ENCODE measurements at places on chromosomes 11 and 22.

DNA sequence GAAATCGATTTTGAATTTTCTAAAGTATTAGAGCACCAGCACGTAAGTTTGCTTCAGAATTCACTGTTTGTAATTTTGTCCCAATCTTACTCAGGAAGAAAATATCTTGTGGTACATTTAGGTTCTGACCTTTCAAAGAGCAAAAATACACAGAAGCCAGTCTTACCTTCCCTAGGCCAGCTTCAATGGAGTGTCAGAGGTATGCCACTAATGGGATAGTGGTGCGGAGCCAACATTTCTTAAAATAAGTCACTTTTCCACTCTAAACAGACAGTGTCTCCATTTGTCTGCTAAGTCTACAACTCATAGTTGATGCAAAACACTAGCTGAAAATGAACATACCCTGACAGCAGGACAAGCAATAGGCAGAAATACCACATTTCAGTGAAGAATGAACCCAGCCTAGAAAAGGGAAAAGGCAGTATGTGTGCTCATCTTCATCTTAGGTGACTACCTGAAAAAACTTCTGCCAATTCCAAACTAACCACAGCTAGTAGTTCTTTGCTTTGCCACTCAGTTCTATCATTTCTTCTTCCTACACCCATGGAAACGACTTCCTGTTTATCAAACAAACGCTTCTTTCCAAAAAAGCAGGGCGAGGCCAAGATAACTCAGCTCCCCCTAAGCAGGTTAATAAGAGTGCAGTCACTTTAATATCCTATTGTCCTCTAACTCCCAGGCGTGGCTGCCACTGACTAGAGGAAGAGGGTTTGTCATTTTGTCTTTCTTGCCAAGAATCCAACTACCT lies 94.0 kb upstream of the APOA1 start:
- DNase-seq, result no peak

- DNase-seq, result no peak
Measured at GRCh38 chr11:131454490-131454889, 84.1 kb downstream of the NTM start.

GRCh38 chr11:134942681-134943080 lies 530.6 kb upstream of the B3GAT1 start:
- DNase-seq, result no peak

DNA sequence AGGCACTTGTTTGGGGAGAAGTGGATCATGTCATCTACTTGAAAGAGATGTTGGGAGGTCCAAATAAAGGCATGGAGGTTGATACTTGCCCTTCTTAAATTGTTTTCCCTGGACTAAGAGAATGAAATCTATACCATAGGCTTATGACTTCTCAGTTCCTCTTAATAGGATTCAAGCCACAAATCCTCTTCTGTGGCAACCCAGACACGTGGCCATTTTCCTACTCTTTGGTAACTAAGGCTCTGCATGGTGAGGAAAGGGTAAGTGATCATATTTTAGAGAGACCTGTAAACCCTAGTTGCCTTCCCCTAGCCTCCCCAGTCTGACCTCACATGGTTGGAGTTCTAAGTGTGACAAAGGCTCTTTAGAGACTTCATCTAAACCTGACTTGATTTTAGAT lies 72.9 kb upstream of the CD44 start:
- DNase-seq, result no peak

DNA sequence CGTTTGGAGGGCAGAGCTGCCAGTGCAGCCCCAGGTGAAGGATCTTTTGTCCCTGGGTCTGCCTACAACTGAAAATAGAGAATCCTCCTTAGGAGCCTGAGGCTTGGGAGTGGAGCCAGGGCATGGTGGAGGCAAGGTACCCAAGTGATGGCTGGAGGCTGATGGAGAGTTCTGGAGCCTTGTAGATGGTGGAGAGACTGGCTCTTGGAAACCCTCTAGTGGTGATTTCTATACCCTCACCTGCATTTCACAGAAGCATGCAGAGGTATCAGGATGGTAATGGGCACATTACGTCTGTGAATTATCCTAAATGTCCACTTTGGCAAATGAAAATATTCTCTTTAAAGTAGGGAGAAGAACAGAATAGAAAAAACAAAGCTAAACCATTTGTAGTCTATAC lies 44.4 kb downstream of the INSC start:
- DNase-seq, result no peak

GRCh38 chr22:46171940-46172339 lies 21.6 kb downstream of the PPARA start:
- DNase-seq, result no peak

- no peak for DNase-seq
Measured at GRCh38 chr11:100273066-100273815, 413.8 kb upstream of the ARHGAP42 start.

GRCh38 chr22:38935616-38936015 lies 21.8 kb upstream of the APOBEC3A start:
- no peak for DNase-seq

DNA sequence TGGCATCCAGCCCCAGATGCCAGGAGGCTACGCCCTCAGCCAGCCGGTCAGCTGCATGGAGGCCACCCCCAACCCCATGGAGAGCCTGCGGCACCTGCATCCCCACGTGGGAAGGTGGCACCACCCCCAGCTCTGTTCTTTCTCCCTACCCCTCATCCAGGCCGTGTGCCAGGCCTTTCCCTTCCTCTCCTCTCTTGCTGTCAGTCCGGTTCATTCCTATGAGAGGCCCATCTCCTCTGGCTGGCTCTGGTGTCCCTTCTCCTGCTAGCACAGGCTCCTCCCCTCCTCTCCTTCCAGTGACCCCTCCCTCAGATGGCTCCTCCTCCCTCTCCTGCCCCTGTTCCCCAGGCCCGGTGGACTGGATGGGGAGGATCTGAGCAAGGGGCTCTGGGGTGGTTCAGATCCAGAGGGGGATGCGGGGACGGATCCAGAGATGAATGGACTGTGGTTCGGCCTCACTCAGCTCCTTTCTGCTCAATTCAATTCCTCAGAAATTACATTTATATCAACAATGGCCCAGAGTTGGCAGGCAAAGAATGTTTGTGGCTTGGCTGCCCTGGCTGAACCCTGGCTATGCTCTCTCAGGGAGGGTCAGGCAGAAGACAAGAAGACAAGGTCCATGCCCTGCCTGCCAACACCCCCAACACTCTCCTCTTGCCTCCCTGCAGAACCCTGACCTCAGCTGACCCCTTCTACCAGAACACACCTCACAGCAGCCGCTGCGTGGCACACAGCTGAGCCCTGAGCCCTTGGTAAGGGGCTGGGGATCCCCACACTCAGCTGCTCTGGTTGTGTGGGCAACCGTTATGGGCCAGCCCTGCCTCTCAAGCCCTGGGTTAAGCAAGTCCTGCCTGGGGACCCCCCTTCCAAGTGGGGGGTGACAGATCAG lies 18.5 kb upstream of the LRRC10B start:
- no peak for DNase-seq

DNA sequence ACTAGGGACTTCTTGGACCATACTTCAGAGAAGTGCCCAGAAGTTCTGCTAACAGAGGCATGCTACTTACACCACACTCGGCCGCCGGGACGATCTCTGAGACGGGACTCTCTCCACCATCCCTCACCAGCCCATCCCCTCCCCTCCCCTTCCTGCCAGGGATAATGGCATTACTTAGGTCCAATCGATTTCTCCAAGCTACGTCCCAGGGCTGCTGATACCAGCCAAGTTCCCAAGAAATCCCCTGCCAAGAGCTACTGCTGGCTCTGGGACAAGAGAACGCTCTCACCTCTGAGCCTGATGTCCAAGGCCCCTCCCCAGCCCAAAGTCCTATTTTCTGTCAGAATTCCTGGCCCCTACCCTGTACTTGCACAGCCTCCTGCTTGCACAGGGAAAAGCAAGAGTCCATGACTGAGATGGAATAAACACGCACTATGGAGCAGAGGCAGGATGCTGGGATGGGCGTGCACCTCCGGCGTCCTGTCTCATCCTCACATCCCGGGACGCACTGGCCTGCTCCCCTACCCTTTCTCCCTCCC lies 42.7 kb downstream of the GDPD5 start:
- no peak for DNase-seq

Measured in Ammon's horn (tissue), 1 donor.